COR-L47 (cell line): ENCODE measurements at places on chromosomes 2 and 18.

GRCh38 chr2:204049635-204050034 is 113.1 kb downstream of the ICOS start:
- DNase-seq, result no peak

GRCh38 chr2:181058378-181059269 is 78.2 kb downstream of the UBE2E3 start:
- DNase-seq, result peak; percentile 6

GRCh38 chr2:218406949-218407618 is 7.4 kb downstream of the CTDSP1 start:
- no peak for DNase-seq

DNA sequence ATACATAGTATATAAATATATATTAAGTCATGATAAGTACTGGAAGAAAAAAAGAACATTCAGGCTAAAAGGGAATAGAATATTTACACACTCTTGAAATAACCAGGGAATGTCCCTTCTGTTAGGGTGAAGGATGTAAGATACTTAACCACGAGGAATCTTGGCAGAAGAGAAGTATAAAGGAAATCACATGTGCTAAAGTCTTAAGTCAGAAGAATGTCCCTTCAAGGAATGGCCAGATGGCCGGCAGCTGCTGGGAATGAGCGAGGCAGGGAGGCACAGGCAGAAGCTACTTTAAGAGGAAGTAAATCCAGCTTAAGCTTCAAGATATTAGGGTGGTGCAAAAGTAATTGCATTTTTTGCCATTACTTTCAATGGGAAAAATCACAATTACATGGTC is 5.5 kb downstream of the CCDC102B start:
- no peak for DNase-seq

- no peak for DNase-seq
These were observed 90.2 kb downstream of the BCL11A start for GRCh38 chr2:60463249-60463648.

DNA sequence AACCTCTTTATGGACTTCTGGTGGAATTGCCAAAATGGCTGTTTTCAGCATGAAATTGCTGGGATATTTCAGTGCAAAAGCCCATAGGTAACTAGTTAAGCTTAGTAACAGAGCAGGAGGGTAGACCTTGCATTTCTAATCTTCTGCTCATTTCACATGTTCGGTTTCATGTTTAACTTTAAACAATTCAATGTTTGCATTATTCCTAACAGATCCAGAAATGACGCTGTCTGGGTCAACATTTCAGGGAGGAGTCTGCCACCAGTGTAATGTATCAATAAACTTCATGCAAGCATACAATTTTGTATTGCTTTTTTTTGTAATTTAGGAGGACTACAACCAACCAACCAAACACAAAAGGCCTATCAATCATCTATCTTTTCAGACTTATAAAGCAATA is 22.4 kb downstream of the CABYR start:
- no peak for DNase-seq
